Temporal lobe (tissue), 4 donors: ENCODE measurements at places on chromosomes 13 and 19. TPM values are rescaled to one million over a fixed set of nuclear protein-coding genes. Genes with fewer than 3 reads are reported as not detected.

Gene RASAL3
- 0.25 TPM for total RNA-seq

Gene PCDH20
- total RNA-seq: 7.6 TPM

Gene RNF113B
- total RNA-seq: not detected

Gene SPIB
- not detected for total RNA-seq

Gene NPAS1
- 5.9 TPM for total RNA-seq

Gene DAND5
- total RNA-seq: not detected

Gene IGFL1
- not detected for total RNA-seq

Gene CKM
- total RNA-seq: not detected

Gene MFSD12
- total RNA-seq: 24.6 TPM

Gene SULT2A1
- not detected for total RNA-seq

Gene MEF2B
- total RNA-seq: not detected

Gene ZNF682
- 18.9 TPM for total RNA-seq

Gene PRKD2
- total RNA-seq: 8.9 TPM

Gene B3GNT8
- total RNA-seq: 0.49 TPM

Gene ZNF784
- total RNA-seq: 3.2 TPM

Gene GZMM
- total RNA-seq: not detected

Gene OLFM2
- 132 TPM for total RNA-seq

Gene BSPH1
- total RNA-seq: not detected

Gene PSG1
- total RNA-seq: not detected

Gene NKPD1
- total RNA-seq: 0.49 TPM

Gene CRLF1
- 3.9 TPM for total RNA-seq

Gene ATXN8OS
- 1.2 TPM for total RNA-seq

Gene EDNRB
- total RNA-seq: 18.4 TPM

Gene RGS9BP
- total RNA-seq: 0.49 TPM
